CD4-positive, alpha-beta T cell (primary cell): ENCODE measurements at places on chromosomes 5 and 9. TPM values are rescaled to one million over a fixed set of nuclear protein-coding genes. Genes with fewer than 3 reads are reported as not detected.

- DNase-seq = no peak
- H3K4me3 ChIP-seq = no peak overlapping the region
- H3K4me1 ChIP-seq = no peaks in the 10 kb centered on the region
- no peaks in the 10 kb centered on the region for H3K27me3 ChIP-seq
- no peak overlapping the region for H3K27ac ChIP-seq
Observed at GRCh38 chr5:143248822-143249579, 154.5 kb downstream of the NR3C1 start.

DNA sequence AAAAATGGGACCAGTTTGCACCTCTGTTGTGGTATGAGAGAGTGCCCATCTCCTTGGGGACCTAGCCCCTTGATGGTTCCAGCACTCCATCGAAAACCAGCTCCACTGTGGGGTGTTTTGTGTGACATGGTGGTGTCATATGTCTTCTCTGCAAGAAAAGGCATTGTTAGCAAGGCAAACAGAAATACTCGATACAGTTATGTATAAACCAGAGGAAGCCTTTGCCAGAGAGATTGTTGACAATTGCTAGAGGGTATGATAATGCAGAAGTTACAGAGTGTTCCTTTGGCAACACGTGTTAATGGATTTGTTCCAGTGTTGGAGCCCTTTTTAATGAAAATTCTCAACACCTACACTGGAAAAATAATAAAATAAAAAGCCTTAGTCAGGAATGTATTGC is 270.4 kb upstream of the DMRT1 start:
- H3K27ac ChIP-seq = no peak overlapping the region
- no peaks in the 10 kb centered on the region for H3K4me1 ChIP-seq
- H3K27me3 ChIP-seq = no peaks in the 10 kb centered on the region
- DNase-seq = no peak

GRCh38 chr9:127222388-127223095 is 42.0 kb upstream of the GARNL3 start:
- peaks cover 35% of the 10 kb centered on the region for H3K4me1 ChIP-seq
- no peaks in the 10 kb centered on the region for H3K36me3 ChIP-seq
- no peaks in the 10 kb centered on the region for H3K27me3 ChIP-seq
- H3K4me3 ChIP-seq = no peak overlapping the region

- H3K36me3 ChIP-seq = no peaks in the 10 kb centered on the region
- no peak for DNase-seq
- peaks cover 35% of the 10 kb centered on the region for H3K4me1 ChIP-seq
Observed at GRCh38 chr9:122218071-122218934, 10.5 kb downstream of the LHX6 start.

- H3K27me3 ChIP-seq = no peaks in the 10 kb centered on the region
- H3K4me1 ChIP-seq = peaks cover 19% of the 10 kb centered on the region
Observed at GRCh38 chr5:134964359-134965270, 3.1 kb upstream of the CATSPER3 start.

- H3K4me1 ChIP-seq = peaks cover 15% of the 10 kb centered on the region
- peak overlapping the region; percentile 28 for H3K4me3 ChIP-seq
- H3K27ac ChIP-seq = no peak overlapping the region
- peaks cover 9% of the 10 kb centered on the region for H3K27me3 ChIP-seq
- no peaks in the 10 kb centered on the region for H3K36me3 ChIP-seq
Observed at GRCh38 chr5:79736528-79737514, 47.2 kb downstream of the CMYA5 start.

GRCh38 chr5:33297760-33298216 is 143.0 kb upstream of the TARS1 start:
- no peak overlapping the region for H3K27ac ChIP-seq
- no peak overlapping the region for H3K4me3 ChIP-seq
- no peaks in the 10 kb centered on the region for H3K27me3 ChIP-seq
- no peaks in the 10 kb centered on the region for H3K36me3 ChIP-seq
- DNase-seq = no peak
- no peaks in the 10 kb centered on the region for H3K4me1 ChIP-seq

DNA sequence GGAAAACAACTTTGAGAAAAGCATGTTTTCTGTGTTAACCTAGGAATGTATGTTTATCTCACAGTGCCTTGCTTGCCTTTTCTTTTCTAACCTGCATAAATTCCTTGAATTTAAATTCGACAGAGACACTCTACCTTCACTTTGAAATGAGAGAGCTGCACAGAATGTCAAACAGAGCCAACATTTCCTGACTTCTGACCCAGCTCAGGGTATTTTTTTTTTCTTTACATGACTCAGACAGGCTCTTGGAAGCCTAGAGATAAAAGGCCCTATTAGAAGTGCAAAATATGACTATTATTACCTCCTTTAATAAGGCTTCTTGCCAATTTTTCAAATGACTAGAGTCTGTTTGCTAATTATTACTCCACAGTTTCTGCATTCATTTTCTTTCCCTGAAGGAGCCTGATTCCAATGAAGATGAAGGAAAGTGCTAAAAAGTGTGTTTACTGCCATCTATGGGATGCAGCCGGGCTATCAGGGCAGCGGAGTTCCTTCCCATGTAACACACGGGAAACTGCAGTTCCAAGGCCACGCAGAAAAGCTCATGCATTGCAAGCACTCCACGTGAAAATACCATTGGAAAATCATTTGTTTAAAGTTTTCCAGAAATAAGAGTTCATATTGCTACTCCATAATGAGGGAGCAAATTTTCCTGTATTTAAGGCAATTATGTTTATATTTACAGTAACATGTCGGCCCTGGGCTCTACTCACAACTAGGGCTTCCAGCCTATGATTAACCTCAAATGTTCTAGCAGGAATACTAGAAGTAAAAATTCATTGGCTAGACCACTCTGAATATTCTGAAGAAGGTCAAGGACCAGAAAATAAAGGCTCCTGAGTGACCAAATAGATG is 485.6 kb downstream of the ZSWIM6 start:
- H3K4me3 ChIP-seq = no peak overlapping the region
- no peak overlapping the region for H3K27ac ChIP-seq
- no peak for DNase-seq
- H3K4me1 ChIP-seq = no peaks in the 10 kb centered on the region
- no peaks in the 10 kb centered on the region for H3K27me3 ChIP-seq

GRCh38 chr9:15192856-15193255 is 114.2 kb downstream of the TTC39B start:
- DNase-seq = no peak
- H3K36me3 ChIP-seq = peaks cover 65% of the 10 kb centered on the region
- H3K4me1 ChIP-seq = no peaks in the 10 kb centered on the region
- H3K27me3 ChIP-seq = no peaks in the 10 kb centered on the region

The NRG2 gene
- 0.17 TPM for total RNA-seq

The SPATA31D4 gene
- not detected for total RNA-seq
